ENCODE measurements at places on chromosomes 7 and 10.

- no peak for DNase-seq
Observed at GRCh38 chr10:112904000-112904399, 46.0 kb upstream of the TCF7L2 start.

DNA sequence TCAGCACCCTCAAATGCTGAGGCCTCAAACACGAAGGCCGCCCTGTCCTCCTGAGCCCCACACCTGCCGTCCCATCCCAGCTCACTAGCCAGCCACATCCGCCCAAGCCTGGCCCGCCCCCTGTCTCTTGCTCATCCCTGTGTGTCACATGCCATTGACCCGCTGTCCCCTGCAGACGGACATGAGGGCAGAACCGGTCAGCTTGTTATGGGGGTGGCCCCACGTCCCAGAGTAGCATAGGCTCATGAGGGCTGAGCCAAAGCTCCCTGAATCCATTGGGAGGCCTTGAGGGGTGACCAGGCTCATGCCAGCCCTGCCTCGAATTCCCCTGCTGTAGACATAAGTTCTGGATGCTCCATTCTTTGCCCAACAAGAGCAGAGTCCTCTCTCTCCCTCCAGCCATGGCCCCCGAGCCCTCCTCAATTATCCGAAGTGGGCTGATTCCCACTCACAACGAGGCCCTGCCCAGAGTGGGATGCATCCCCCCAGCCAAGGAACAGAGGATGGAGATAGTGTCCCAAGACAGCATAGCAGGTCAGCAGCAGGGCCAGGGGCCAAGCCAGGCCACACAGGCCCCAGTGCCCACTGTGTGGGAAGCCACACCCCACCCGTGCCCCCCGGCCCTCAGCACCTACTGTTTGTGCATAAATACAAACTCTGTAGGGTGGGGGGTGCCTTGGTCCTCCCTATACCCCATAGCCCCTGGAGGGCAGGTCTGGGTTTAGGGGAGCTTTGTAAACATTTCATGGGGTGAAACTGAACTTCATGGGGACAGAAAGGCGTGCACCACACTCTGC is 42.1 kb downstream of the EBF3 start:
- DNase-seq, result no peak

GRCh38 chr7:39894904-39895303 is 55.2 kb upstream of the CDK13 start:
- no peak for DNase-seq

GRCh38 chr10:86952106-86952505 is 5.3 kb downstream of the MMRN2 start:
- DNase-seq, result no peak

DNA sequence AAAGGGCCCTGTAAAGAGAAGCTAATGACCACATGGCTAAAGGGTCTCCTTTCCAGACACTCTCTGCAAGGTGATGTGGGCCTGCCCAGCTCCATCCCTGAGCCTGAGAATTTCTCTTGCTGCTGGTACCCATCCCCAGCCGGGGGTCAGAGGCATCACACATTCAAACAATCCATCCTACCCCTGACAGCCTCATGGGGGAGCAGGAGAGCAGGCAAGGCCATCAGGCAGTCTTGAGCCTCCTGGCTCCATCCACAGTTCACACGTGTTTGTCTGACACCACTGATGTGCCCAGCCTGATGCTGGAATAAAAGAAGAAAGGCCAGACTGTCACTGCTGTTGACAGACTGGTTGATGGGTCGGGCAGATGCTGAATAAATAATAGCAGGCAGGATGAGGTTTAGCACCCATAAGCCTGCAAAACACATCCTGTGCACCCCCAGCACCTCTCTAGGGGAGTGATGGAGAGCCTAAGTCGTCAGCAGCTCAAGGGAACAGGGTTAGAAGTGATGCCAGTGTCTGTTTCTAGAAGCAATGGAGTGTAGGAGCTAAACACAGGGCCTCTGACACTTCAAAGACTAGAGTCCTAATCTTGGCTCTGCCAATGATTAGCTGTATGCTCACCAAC is 43.5 kb downstream of the TLL2 start:
- DNase-seq, result peak; percentile 3

- DNase-seq, result no peak
Observed at GRCh38 chr10:48973065-48973464, 33.4 kb upstream of the LRRC18 start.

- no peak for DNase-seq
Observed at GRCh38 chr10:17764142-17764541, 12.1 kb downstream of the TMEM236 start.

- DNase-seq, result no peak
Observed at GRCh38 chr7:2983586-2983985, 60.1 kb downstream of the CARD11 start.

- DNase-seq, result no peak
Observed at GRCh38 chr7:110775046-110775445, 315.9 kb upstream of the LRRN3 start.

DNA sequence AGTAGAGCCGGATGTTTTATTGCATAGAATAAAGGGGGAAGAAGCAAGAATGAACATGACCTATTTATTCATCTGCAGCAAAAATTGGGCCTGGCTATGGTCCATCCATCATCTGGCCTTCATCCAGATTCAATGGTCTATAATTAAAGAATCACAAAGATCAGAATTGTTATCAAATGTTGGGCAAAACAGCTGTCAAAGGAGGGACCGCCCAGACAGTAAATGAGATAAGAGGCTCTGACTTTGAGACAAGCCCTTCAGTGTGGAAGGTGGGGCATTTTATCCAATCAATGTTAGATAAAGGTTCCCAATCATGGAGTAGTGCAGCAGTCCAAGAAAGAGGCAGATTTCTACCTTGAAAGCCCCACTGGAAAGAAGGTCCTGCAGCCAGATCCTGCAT is 153.5 kb downstream of the PARD3 start:
- no peak for DNase-seq

DNA sequence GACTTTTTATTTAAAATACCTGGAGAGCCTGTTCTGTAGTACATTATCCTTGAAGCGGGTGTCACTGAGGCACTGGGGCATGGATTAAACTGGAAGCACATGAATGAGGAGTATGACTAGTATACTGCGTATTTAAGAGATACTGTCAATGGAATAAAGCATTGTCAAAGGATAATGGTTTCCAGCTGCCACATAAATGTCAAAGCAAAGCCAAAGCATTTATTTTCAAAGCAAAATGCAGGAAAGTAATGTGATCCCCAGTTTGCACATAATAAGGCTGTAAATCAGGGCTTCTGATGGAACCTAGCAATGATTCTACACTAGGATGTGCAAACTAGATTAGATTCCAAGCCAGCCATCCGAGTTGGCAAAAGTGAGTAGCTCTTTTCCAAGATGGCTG is 240.1 kb downstream of the POU6F2 start:
- no peak for DNase-seq

GRCh38 chr10:78337646-78338391 is 304.2 kb downstream of the RPS24 start:
- DNase-seq, result no peak

DNA sequence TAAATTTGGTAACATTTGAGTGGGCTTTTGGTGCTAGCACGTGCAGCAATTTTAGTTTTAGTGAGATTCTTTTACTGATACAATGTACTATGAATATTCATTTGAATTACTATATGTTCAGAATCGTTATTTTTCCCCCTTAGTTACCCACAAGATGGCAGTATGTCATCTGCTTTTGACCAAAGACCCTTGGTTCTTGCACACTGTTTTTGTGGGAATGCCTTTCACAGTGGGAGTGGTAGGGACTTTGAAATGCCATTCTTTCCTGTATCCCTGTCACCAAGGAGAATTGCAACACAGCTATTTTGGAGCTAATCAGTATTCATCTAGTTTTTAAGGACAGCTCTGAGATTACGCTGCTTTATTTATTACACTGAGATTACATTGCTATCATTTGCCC is 40.6 kb downstream of the SEC23IP start:
- DNase-seq, result no peak

GRCh38 chr10:124035928-124036558 is 57.4 kb downstream of the CHST15 start:
- peak; percentile 37 for DNase-seq

GRCh38 chr10:122660696-122661095 is 39.0 kb downstream of the C10orf120 start:
- DNase-seq, result no peak

DNA sequence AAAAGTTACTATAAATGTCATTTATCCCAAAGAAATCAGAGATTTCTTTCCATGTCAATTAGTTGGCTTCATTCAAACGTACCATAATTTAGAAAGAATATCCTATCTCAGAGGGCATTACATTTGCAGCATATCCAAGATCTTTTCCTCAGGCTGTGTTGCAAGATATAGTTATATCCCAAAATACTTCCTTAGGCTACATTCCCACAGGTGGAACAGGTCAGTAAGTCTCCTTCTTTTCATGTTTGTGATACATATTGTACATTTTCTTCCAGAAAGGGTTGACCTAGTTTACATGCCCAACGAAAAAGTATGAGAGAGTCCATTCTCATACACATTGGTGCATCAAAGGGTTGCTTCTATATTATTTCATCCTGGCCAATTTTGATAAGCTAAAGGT is 26.9 kb upstream of the VWA2 start:
- no peak for DNase-seq

DNA sequence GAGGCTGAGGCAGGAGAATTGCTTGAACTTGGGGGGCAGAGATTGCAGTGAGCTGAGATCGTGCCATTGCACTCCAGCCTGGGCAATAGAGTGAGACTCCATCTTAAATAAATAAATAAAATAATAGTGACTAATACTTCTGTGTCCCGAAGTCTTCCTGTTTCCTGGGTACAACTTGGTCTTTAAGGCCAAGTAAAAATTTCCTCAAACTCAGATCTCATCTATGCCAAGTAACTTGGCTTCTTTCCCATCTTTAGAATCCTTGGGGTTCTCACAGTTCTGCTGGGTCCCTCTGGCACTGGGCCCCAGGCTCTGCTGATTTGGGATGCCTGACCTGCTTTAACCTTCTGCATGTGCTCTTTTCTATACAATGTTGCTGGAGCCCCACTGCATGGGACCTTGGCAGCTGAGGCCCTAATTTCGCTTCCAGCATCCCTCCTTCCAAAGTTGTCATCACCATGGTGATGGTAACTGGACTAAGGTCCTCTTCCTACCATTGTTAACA is 22.7 kb upstream of the AKR1B10 start:
- no peak for DNase-seq

DNA sequence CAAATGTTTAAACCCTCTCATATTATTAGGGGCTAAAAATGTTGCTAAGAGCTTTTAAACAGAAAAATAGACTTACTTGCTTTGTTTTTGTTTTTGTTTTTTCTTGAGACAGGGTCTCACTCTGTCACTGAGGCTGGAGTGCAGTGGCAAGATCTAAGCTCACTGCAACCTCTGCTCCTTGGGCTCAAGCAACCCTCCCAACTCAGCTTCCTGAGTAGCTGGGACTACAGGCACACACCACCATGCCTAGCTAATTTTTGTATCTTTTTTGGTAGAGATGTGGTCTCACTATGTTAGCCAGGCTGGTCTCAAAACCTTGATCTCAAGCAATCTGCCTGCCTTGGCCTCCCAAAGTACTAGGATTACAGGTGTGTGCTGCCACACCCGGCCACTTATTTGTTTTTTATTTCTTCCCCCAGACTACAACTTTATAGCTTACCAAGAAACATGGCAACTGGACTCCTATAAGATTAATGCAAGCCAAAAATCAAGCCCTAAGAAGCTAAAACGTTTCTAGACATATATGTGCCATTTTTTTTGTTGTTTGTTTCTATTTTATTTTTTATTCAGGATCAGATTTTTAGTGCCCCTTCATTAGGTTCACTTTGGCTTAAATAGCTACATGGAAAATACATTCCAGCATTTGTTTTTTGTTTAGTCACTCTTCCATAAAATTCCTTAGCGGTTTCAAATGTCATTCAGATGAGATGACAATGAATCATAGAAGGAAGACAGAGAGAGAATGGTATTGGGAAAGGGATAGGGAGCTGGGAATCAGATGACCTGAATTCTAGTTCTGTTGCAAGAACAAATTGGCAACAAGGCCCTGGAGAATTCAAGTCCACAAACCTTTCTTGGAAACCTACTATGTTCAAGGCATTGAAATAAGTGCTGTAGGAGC is 163.4 kb upstream of the MKLN1 start:
- no peak for DNase-seq

- DNase-seq, result no peak
Observed at GRCh38 chr10:58813573-58813972, 300.9 kb downstream of the BICC1 start.

GRCh38 chr10:101892782-101893391 is 49.3 kb upstream of the KCNIP2 start:
- DNase-seq, result no peak

- DNase-seq, result no peak
Observed at GRCh38 chr7:25694211-25694610, 457.8 kb upstream of the NFE2L3 start.

GRCh38 chr7:1919539-1920265 is 249.6 kb downstream of the ELFN1 start:
- DNase-seq, result no peak
